ENCODE measurements at places on chromosomes 2 and 18. TPM values are rescaled to one million over a fixed set of nuclear protein-coding genes. Genes with fewer than 3 reads are reported as not detected.

AKAIN1 gene
- not detected for total RNA-seq

MEP1B gene
- not detected for total RNA-seq

GRCh38 chr2:86592547-86593230 lies 29.4 kb upstream of the CHMP3 start:
- H3K4me3 ChIP-seq = no peak overlapping the region
- H3K27me3 ChIP-seq = peaks cover 8% of the 10 kb centered on the region
- H3K27ac ChIP-seq = no peak overlapping the region
- DNase-seq = peak; percentile 45
- no peaks in the 10 kb centered on the region for H3K36me3 ChIP-seq
- H3K4me1 ChIP-seq = no peaks in the 10 kb centered on the region

NYAP2 gene
- total RNA-seq = not detected

CNTNAP5 gene
- total RNA-seq = not detected

- H3K36me3 ChIP-seq = no peaks in the 10 kb centered on the region
- no peaks in the 10 kb centered on the region for H3K4me1 ChIP-seq
- H3K27ac ChIP-seq = no peak overlapping the region
- no peaks in the 10 kb centered on the region for H3K27me3 ChIP-seq
Measured at GRCh38 chr2:236342507-236342906, 78.3 kb upstream of the ASB18 start.

RDH14 gene
- total RNA-seq = 14.2 TPM

GRCh38 chr2:200619279-200619678 lies 33.5 kb downstream of the AOX1 start:
- no peak overlapping the region for H3K4me3 ChIP-seq
- H3K36me3 ChIP-seq = no peaks in the 10 kb centered on the region
- H3K4me1 ChIP-seq = peaks cover 11% of the 10 kb centered on the region
- no peaks in the 10 kb centered on the region for H3K27me3 ChIP-seq
- no peak for DNase-seq

GRCh38 chr18:54330768-54331548 lies 26.7 kb downstream of the STARD6 start:
- H3K4me1 ChIP-seq = peaks cover 4% of the 10 kb centered on the region
- peaks cover 11% of the 10 kb centered on the region for H3K27me3 ChIP-seq
- H3K36me3 ChIP-seq = no peaks in the 10 kb centered on the region
- no peak overlapping the region for H3K27ac ChIP-seq

SH3BP4 gene
- 0.28 TPM for total RNA-seq

GRCh38 chr18:61335684-61336555 lies 2.7 kb downstream of the CDH20 start:
- no peak overlapping the region for H3K4me3 ChIP-seq
- H3K27me3 ChIP-seq = peaks cover 30% of the 10 kb centered on the region
- H3K36me3 ChIP-seq = no peaks in the 10 kb centered on the region
- H3K27ac ChIP-seq = no peak overlapping the region
- no peaks in the 10 kb centered on the region for H3K4me1 ChIP-seq

DNA sequence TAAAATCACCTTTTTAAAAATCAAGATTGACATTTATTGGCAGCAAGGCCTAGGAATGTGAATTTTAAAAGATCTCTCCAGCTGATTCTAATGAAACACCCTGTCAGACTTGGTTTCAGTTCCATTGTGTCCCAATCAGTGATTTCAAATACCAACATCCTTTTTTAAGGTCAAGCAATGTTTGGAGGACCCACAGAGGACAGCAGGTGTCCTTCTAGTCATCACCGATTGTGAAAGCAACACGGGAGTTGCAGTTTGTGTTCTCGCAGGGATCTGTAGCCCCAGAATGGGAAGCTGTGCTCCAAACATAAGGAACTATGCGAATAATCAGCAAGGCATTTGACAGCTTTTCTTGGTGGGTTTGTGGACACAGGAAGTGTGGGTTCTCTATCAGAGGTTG lies 4.5 kb upstream of the KIDINS220 start:
- H3K4me3 ChIP-seq = no peak overlapping the region
- no peak for DNase-seq
- no peak overlapping the region for H3K27ac ChIP-seq
- H3K27me3 ChIP-seq = peaks cover 20% of the 10 kb centered on the region
- H3K4me1 ChIP-seq = no peaks in the 10 kb centered on the region

GRCh38 chr2:51990684-51991083 lies 958.8 kb upstream of the NRXN1 start:
- no peak overlapping the region for H3K27ac ChIP-seq
- no peak overlapping the region for H3K4me3 ChIP-seq
- H3K27me3 ChIP-seq = no peaks in the 10 kb centered on the region
- H3K36me3 ChIP-seq = no peaks in the 10 kb centered on the region
- DNase-seq = no peak
- no peaks in the 10 kb centered on the region for H3K4me1 ChIP-seq

- peak; percentile 70 for DNase-seq
- H3K36me3 ChIP-seq = peaks cover 39% of the 10 kb centered on the region
- H3K4me1 ChIP-seq = peaks cover 73% of the 10 kb centered on the region
- H3K27me3 ChIP-seq = no peaks in the 10 kb centered on the region
Measured at GRCh38 chr2:197292619-197293018, 18.0 kb downstream of the ANKRD44 start.

DNA sequence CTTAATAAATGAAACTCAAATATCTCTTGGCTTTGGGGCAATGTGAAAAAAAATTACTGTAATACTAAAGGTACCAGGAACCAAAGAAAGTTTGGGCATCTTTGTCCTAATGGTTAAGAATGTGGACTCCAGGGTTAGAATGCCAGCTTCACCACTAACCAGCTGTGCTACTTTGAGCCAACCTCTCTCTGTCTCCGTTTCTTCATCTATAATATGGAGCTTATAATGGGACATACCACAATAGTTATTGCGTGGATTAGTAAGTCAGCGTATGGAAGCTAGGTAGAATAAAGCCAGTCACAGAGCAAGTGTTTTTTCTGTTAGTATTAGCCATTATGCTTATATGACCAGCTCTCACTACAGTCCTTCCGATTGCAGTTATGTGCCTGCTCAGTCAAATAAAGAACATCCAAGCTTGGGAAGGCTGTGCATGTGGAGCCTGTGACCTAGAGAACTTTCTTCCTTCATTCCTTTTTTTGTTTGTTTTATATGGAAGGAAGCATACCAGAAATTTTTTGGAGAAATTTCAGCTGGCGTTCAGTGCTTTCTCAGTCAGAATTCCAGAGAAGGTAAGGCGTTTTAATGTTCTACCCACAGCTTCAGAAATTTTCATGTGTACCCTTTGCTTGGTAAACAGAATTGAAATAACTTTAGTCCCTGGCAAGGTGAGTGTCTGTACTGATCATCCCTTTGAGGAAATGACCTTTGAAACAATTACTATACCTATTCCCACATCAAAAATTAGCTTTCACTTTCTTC lies 114.0 kb upstream of the RND3 start:
- no peak overlapping the region for H3K27ac ChIP-seq
- no peak overlapping the region for H3K4me3 ChIP-seq
- no peaks in the 10 kb centered on the region for H3K27me3 ChIP-seq
- DNase-seq = no peak

DNA sequence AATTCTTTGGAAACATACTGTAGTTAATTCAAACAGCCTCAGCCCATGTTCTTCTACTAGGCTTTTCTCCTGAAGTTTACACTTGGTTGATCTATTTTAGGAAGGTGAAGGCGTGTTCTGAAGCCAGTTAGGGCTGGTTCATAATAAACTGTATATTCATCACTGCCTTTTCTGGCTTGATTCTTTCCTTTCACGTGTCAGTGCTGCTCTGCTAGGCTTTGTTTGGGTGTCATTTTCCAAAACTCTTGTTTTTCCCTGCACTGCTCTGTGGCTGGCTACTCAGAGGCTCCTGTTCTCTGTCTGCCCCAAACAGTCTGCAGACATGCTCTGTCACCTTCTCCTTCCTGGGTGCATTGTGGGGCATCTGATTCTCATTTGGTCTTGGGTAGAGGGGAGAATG lies 136.1 kb downstream of the PARD3B start:
- peaks cover 10% of the 10 kb centered on the region for H3K27me3 ChIP-seq
- no peak overlapping the region for H3K4me3 ChIP-seq
- H3K4me1 ChIP-seq = no peaks in the 10 kb centered on the region
- H3K36me3 ChIP-seq = no peaks in the 10 kb centered on the region
- DNase-seq = no peak
- no peak overlapping the region for H3K27ac ChIP-seq

GRCh38 chr2:38771632-38772031 lies 6.4 kb upstream of the GEMIN6 start:
- peaks cover 20% of the 10 kb centered on the region for H3K27me3 ChIP-seq
- H3K27ac ChIP-seq = no peak overlapping the region
- no peak overlapping the region for H3K4me3 ChIP-seq
- no peaks in the 10 kb centered on the region for H3K36me3 ChIP-seq
- H3K4me1 ChIP-seq = peaks cover 4% of the 10 kb centered on the region
- DNase-seq = no peak

KCNG3 gene
- total RNA-seq = 0.26 TPM

DNA sequence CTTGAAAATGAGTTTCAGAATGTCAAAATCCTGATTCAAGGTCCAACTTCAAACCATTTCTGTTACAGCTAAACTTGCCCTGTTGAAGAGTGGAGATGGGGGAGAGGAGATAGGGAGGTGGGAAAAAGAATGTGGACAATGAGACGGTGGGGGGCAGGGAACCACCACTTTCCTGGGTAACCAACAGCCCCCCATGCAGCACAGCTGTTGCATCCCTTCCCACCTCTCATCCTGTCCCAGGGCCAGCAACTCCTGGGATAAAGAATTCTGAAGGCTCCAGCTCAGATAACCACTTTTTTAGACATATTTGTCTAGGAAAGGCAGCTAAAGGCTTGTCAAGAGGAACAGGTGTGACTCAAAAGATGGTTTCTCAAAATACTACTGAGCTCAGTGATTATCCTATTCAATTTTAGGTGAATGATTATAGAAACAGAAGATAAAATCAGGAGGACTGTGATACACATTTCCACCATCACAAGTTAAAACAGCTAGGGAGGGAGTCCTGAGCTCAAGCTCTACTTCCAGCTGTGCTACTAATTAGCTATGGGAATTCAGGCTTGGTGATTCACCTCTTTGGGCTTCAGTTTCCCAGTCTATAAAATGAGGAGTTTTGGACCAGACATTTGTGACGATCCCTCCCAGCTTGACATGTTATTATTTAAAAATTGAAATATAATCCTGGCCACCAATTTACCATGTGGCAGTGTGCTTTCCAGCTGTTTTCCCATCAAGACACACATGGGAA lies 36.3 kb downstream of the HDHD2 start:
- H3K27me3 ChIP-seq = no peaks in the 10 kb centered on the region
- no peak overlapping the region for H3K27ac ChIP-seq
- peaks cover 32% of the 10 kb centered on the region for H3K36me3 ChIP-seq
- H3K4me1 ChIP-seq = no peaks in the 10 kb centered on the region

FAM124B gene
- 0.64 TPM for total RNA-seq

DNA sequence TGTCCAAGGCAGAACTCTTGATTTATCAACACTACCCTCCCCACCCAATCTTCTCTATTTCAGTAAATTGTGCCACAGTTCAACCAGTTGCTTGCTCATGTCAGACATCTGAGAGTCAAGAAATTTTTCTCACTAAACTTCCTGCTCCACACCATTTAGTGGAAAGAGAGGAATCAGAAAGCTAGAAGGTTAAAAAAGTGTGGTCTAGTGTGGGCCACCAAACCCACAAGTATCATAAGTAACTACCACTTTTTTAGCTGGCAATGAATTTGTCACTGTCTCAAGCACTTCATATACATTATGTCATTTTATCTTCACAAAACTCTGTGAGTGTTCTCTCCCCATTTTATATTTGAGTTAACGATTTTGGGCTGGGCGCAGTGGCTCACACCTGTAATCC lies 16.6 kb upstream of the MSTN start:
- no peak for DNase-seq

MZT2A gene
- 108 TPM for total RNA-seq

- peaks cover 18% of the 10 kb centered on the region for H3K36me3 ChIP-seq
- H3K27me3 ChIP-seq = peaks cover 6% of the 10 kb centered on the region
- H3K27ac ChIP-seq = peak overlapping the region; percentile 90
- H3K4me3 ChIP-seq = peak overlapping the region; percentile 60
Measured at GRCh38 chr2:36246320-36246990, 109.1 kb upstream of the CRIM1 start.

GRCh38 chr2:73386342-73386868 lies 769 bp downstream of the ALMS1 start:
- H3K4me3 ChIP-seq = peak overlapping the region; percentile 92
- H3K27me3 ChIP-seq = peaks cover 6% of the 10 kb centered on the region
- no peak for DNase-seq

- no peak overlapping the region for H3K27ac ChIP-seq
- H3K27me3 ChIP-seq = peaks cover 28% of the 10 kb centered on the region
- H3K4me1 ChIP-seq = peaks cover 17% of the 10 kb centered on the region
- DNase-seq = no peak
- no peak overlapping the region for H3K4me3 ChIP-seq
- H3K36me3 ChIP-seq = no peaks in the 10 kb centered on the region
Measured at GRCh38 chr2:71449343-71449742, 4.0 kb upstream of the DYSF start.

- no peak overlapping the region for H3K27ac ChIP-seq
- no peak overlapping the region for H3K4me3 ChIP-seq
- H3K27me3 ChIP-seq = peaks cover 25% of the 10 kb centered on the region
- no peaks in the 10 kb centered on the region for H3K36me3 ChIP-seq
- DNase-seq = no peak
- peaks cover 5% of the 10 kb centered on the region for H3K4me1 ChIP-seq
Measured at GRCh38 chr2:127570282-127571250, 35.1 kb downstream of the MYO7B start.

GRCh38 chr2:27832396-27832795 lies 57.8 kb downstream of the RBKS start:
- no peaks in the 10 kb centered on the region for H3K27me3 ChIP-seq
- no peak overlapping the region for H3K4me3 ChIP-seq
- H3K36me3 ChIP-seq = peaks cover 3% of the 10 kb centered on the region
- no peak for DNase-seq
- no peak overlapping the region for H3K27ac ChIP-seq

CFAP65 gene
- total RNA-seq = not detected

DNA sequence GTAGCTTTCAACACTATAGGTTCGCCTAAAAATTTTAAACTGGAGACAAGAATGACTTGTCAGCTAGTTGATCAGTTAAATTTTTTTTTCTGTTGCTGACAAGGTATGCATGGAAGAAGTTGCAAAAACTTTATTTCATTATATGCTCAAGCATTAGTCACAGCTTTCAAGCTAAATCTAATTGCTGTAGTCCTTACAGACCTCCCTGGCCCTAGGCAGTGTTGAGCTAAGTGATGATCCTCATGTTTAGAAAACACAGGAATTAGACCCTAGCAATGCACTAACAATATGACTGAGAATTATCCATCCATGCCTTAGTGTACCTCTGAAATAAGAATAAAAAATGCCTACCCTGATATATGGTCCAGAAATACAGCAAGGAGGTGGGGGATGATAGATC lies 253.4 kb downstream of the SP3 start:
- peaks cover 3% of the 10 kb centered on the region for H3K27me3 ChIP-seq
- no peak overlapping the region for H3K27ac ChIP-seq
- H3K4me3 ChIP-seq = no peak overlapping the region
- H3K4me1 ChIP-seq = no peaks in the 10 kb centered on the region

- peak overlapping the region; percentile 35 for H3K27ac ChIP-seq
- H3K27me3 ChIP-seq = peaks cover 4% of the 10 kb centered on the region
Measured at GRCh38 chr2:69453475-69454129, 16.4 kb upstream of the NFU1 start.

- peaks cover 18% of the 10 kb centered on the region for H3K27me3 ChIP-seq
- H3K4me3 ChIP-seq = no peak overlapping the region
- no peak overlapping the region for H3K27ac ChIP-seq
- H3K36me3 ChIP-seq = no peaks in the 10 kb centered on the region
Measured at GRCh38 chr2:239661334-239662312, 260.8 kb upstream of the HDAC4 start.

GRCh38 chr2:235500761-235501672 lies 7.2 kb downstream of the AGAP1 start:
- H3K27ac ChIP-seq = no peak overlapping the region
- H3K27me3 ChIP-seq = peaks cover 63% of the 10 kb centered on the region
- peak overlapping the region; percentile 65 for H3K4me3 ChIP-seq
- H3K36me3 ChIP-seq = no peaks in the 10 kb centered on the region

GRCh38 chr2:46669016-46669415 lies 189.7 kb downstream of the TMEM247 start:
- H3K27me3 ChIP-seq = peaks cover 18% of the 10 kb centered on the region
- DNase-seq = no peak
- H3K4me3 ChIP-seq = no peak overlapping the region
- no peaks in the 10 kb centered on the region for H3K36me3 ChIP-seq
- no peaks in the 10 kb centered on the region for H3K4me1 ChIP-seq
- H3K27ac ChIP-seq = no peak overlapping the region

All from activated CD4-positive, alpha-beta T cell treated with anti-CD3 and anti-CD28 coated beads, Interleukin-2, amount 10 ng/mL, durations not matched to agents 24 days and 14 days (primary cell).